Stimulated activated CD8-positive, alpha-beta memory T cell treated with anti-CD3 and anti-CD28 coated beads, Interleukin-12 subunit alpha, Interleukin-12 subunit beta, amount 100 ng/mL, for 1 hour (primary cell): ENCODE measurements at places on chromosomes 2 and 18.

GRCh38 chr2:45821558-45822271 is 170.2 kb downstream of the PRKCE start:
- DNase-seq, result no peak

DNA sequence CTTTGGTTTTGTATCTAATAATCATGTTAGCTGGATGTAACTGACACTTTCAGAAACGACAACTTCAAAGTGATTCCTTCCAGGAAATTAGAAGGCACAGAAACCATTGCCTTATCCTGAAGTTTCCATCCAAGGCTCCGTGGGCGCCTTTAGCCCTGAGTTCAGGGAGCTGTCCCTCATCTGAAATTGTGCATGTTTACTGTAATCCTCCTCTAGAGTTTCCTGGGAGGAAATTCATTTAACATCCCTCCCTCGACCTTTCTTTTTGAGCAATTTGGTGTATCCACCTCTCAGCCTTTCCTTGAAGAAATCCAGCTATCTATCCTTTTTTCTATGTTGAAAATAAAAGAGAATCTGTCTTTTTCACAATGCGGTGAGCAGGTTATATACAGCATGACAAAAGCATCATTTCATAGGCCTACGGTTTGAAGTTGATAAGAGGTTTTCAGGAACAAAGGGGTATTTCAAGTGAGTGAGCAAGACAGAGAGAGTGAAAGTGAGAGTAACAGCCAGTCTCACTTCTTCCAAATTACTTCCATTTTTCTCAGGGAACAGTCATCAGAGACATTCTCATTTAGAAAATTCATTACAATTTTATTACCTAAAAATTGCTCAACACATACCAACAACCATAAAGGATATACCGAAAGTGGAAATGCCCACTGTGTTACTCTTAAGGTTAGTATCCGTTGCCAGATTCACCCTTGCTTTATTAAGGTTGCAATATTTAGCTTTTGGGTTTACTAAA is 167.3 kb downstream of the MREG start:
- no peak for DNase-seq

DNA sequence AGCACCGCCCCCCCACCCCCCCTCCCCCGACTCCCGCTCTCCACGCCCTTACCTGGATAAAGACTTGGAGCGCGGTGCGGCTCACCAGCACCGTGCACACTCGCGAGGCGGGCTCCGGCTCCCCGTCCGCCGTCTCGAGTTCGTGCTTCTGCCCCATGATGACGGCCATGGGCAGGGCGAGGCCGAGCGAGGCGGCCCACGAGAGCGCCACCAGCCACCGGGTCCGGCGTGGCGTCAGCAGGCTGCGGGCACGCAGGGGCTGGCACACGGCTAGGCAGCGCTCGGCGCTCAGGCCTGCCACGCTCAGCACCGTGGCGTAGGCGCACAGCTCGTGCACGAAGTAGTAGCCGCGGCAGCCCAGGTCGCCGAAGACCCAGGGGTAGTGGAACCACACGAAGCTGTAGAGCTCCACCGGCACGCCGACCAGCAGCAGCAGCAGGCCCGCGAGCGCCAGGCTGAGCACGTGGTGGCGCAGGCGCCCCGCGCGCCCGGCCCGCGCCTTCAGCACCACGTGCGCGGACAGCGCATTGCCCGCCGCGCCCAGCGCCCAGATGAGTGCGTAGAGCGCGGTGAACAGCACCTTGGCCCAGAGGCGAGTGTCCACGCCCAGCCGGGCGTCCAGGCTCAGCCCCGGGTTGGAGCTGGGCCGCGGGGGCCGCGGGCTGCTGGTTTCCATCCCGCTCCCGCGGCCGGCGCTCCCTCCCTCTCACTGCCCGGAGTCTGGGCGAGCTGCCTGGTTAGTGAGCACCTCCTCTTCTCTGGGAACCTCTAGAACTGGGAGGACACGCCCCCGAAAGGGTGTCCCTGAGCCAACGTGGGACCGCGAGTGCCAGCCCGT is at the start of gene NTSR2:
NTSR2 (minus strand) TSS at position 742 of the 838 bp plus-strand sequence; CDS start at position 676, 66 bp downstream.
- no peak for DNase-seq

DNA sequence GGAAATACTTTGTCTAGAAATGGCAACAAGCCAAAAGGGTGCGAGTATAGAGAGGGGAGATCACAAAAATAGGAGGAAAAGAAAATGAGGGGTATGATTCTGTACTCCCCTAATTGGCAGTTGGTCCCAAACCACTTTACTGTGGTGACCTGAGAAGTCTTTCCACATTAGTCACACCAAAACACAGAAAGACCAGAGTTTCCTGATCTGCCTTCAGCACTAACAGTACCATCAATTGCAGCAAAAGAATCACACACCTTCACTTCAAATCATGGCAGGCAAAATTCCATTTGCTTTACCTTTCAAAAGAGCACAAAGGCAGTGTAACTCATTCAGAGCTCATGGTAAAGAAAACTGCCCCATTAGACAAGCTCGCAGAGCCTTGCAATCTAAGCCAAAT is 86.8 kb downstream of the ALK start:
- no peak for DNase-seq

GRCh38 chr2:61335187-61335586 is 135.7 kb downstream of the USP34 start:
- DNase-seq, result no peak

GRCh38 chr2:19733951-19734425 is 167.8 kb downstream of the TTC32 start:
- DNase-seq, result no peak

GRCh38 chr2:69299772-69300516 is 87.1 kb downstream of the GFPT1 start:
- no peak for DNase-seq

GRCh38 chr2:234427081-234428061 is 69.5 kb downstream of the ARL4C start:
- DNase-seq, result no peak

DNA sequence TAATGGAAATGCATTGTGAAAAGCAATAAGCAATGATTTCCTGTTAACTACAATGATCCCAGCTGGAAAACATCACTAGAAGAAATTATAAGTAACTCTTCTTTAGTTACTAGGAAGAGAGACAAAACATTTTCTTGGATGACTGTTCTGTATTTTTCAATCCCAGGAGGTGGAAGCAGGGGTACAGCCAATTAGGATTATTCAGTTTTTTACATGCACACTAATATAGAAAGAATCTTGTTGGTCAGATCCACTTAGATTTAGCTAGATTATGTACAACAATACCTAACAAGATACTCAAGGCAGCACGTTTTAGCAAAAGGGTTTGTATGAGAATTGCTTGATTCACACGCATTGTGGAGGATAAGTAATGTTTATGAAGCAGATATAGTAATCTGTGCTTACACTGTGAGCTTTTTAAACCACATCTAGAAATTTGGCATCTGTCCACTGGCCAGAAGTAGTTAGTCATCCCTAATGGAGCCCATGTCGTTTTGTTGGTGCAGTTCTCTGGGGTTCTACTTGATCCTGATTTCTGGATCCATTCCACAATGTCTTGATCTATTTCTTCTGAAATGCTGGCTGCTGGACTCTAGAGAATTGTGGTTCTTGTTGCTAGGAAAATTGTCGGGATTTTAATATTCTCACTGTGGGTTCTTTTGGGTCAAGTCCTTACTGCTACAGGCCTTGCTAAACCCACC is 199.7 kb downstream of the ADCYAP1 start:
- no peak for DNase-seq

DNA sequence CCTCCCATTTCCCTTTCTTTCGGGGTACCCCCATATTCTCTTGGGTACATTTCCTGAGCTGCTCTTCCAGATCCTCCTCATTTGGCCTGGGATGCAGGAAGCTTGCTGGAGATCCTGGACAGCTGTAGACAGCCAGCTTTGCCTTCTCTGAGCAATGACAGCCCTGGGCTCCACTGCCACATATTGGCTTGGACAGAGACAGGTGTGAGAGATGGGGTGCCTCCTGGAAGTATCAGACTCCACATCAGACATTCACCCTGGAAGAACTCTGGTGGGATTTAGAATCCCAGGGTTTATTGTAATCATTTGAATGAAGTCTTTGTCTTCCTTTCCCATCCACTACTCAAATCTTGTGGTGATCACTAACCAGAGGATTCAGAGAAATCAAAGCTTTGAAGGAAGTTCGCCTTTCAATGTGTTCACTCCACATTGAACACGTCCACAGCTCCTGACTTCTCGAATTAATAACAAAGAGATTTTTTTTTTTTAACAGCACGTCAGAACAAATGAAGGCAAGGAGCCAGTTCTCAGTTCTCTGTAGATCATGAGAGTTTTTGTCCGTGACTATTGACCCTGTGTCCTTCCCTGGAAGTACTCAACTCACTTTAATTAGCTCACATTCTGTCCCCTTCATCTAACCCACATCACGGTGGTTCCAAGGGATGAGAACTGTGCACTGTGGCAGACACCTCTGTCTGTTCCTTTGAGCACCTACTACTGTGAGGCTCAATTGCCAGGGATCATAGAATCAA is 377.6 kb upstream of the TRIB2 start:
- no peak for DNase-seq

- no peak for DNase-seq
Observed at GRCh38 chr2:188349019-188349418, 57.3 kb downstream of the GULP1 start.
